M059J (cell line): ENCODE measurements at places on chromosomes 1 and 21. TPM values are rescaled to one million over a fixed set of nuclear protein-coding genes. Genes with fewer than 3 reads are reported as not detected.
A peak's percentile ranks its signal among the peaks of the same experiment; 100 is the strongest.

GRCh38 chr1:3186526-3186921 is 117.5 kb downstream of the PRDM16 start:
- DNase-seq = peak; percentile 24

The PTPN7 gene
- total RNA-seq = not detected in 2 replicates

- DNase-seq = no peak
Measured at GRCh38 chr1:58844176-58844575, 60.3 kb upstream of the JUN start.

The MMEL1 gene
- not detected in 2 replicates for total RNA-seq

DNA sequence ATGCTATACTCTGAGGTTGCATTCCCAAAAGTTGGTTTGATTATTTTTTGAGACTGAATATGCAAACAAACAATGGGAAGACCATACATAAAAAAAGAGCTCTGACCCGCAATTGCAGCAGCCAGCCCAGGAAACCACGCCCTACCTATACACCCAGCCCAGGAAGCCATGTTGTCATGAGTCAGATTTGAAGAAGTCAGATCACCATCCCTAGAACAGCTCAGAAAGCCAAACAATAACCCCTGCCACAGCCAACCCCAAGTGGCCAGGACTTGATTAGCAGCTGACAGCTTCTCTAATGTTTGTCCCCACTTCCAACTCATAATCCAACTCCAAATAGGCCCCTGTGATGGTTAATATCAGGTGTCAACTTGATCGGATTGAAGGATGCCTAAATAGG is 621.9 kb downstream of the NPHP4 start:
- DNase-seq = peak; percentile 21

DNA sequence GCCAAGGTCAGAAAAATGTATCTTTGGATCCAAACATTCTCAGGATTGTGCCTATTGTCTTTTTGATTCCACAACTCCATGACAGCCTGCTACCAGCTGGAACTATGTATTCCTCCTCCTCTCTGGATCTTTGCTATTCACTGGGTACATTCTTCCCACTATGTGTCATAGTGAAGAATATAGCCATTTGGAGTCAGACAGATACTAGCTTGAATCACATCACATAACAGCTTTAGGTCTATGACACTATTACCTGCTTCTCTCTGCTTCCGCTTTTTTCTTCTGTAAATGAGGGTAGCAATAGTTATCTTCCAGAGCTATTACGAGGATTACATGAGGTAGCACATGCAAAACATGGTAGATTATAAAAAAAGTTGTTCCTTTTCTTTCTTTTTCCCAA is 5.4 kb upstream of the EXO1 start:
- peak; percentile 51 for DNase-seq

The PROK1 gene
- total RNA-seq = 1.6 and 1.9 TPM in 2 replicates

- DNase-seq = peak; percentile 98
Measured at GRCh38 chr1:94068999-94069918, 51.7 kb downstream of the ABCA4 start.

The ANGPTL1 gene
- total RNA-seq = 1.2 TPM in 1 of 2 replicates, not detected in the other

GRCh38 chr1:26401891-26402290 is 8.7 kb upstream of the LIN28A start:
- DNase-seq = no peak

DNA sequence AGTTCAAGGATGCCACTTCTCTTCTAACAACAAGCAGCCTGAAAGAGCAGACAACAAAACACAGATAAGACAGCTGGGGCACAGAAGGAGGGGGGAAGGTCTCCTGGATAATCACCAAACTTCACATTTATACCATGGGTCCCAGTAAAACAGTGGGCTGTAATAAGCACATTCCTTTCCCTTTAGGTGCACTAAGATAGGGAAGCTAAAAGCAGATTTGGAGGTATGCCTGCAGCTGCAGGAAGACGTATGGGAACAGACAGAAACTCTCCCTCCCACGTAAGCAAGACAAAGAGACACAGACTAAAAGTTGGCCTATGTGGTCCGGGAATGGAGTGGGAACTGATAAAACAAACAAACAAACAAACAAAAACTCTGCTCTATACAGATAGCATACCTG is 612.1 kb downstream of the MRPL39 start:
- DNase-seq = peak; percentile 13

The EVA1C gene
- total RNA-seq = 8.1 and 10.4 TPM in 2 replicates

GRCh38 chr1:116311193-116311592 is 61.9 kb upstream of the ATP1A1 start:
- DNase-seq = no peak

DNA sequence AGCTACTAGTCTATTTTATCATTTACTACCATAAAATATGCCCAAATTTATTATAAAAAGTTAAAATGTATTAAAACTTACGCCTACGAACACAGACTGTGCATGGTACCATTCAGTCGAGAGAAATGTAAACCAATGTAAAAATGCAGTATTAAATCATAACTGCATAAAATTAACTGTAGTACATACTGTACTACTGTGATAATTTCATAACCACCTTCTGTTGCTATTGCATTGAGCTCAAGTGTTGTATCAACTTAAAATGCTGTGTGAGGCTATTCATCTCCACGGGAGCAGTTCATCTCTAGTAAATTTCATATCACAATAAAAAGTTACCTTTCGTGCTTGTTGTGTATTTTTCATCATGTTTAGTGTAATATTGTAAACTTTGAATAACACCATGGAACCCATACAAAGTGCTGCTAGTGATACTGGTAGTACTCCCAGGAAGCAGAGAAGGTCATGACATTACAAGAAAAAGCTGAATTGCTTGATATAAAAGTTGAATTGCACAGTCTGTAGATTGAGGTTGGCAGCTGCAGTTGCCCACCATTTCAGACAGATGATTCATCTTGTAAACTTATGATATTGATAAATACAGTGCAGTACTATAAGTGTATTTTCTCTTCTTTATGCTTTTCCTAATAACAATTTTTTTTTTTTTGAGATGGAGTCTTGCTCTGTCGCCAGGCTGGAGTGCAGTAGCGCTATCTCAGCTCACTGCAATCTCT is 19.0 kb upstream of the CENPF start:
- peak; percentile 22 for DNase-seq

GRCh38 chr1:100875228-100875627 is 19.4 kb downstream of the EXTL2 start:
- no peak for DNase-seq

GRCh38 chr21:36695671-36696389 is 3.1 kb upstream of the SIM2 start:
- DNase-seq = no peak

GRCh38 chr1:225941187-225941941 is at the start of gene LEFTY2:
Gene LEFTY2 (minus strand): TSS chr1:225941220. CDS start chr1:225941140, 80 bp downstream.
- no peak for DNase-seq

- no peak for DNase-seq
Measured at GRCh38 chr1:240068961-240069360, 22.7 kb upstream of the FMN2 start.

The NEGR1 gene
- total RNA-seq = 1.1 and 1.3 TPM in 2 replicates

The GUCA2A gene
- total RNA-seq = not detected in 2 replicates

GRCh38 chr1:243447347-243447746 is 191.5 kb downstream of the SDCCAG8 start:
- DNase-seq = no peak

DNA sequence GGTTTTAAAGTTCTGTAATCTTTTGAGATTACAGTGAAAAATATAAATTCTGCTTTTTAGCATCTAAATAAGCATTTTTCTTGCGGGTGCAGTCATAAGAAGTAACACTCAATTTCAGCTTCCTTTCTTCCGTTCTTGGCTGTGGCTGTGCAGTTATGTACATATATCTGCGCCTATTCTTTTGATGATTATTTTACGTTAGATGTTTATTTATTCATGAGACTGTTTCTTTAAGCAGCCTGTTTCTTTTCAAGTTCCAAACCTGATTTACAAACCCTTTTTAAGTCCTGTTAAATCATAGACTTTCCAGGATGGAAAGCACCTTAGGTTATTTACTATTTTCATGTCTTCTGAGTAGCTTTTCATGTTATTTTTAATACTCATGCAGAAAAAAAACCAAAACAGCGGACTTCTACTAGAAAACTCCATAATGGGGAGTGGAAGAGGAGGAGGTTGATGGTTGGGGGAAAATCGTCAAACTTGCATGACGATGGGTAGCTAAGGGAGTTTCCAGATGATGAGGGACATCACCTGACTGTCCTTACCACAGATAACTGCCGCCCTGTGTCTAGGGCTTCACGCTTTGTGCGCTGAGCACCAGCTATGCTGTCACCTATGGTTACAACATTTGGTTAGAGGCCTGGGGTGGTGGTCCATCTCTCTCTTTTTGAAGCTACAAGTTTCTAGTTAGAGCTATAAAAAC is 2.6 kb downstream of the PRDM2 start:
- no peak for DNase-seq

GRCh38 chr1:151327903-151328674 is 873 bp upstream of the PI4KB start:
- no peak for DNase-seq

- no peak for DNase-seq
Measured at GRCh38 chr1:172944931-172945330, 105.8 kb downstream of the TNFSF18 start.

- no peak for DNase-seq
Measured at GRCh38 chr1:165542015-165542631, 1.7 kb upstream of the LRRC52 start.

- no peak for DNase-seq
Measured at GRCh38 chr1:22540337-22540736, 23.0 kb upstream of the EPHA8 start.

- DNase-seq = no peak
Measured at GRCh38 chr1:228147768-228148167, 2.0 kb upstream of the GJC2 start.

The INSRR gene
- not detected in 2 replicates for total RNA-seq

The BECN2 gene
- total RNA-seq = not detected in 2 replicates

- DNase-seq = no peak
Measured at GRCh38 chr1:31897526-31898100, 40.6 kb downstream of the PTP4A2 start.

The ZNF593OS gene
- total RNA-seq = not detected in 2 replicates

- no peak for DNase-seq
Measured at GRCh38 chr1:169869426-169869825, 24.3 kb downstream of the SCYL3 start.

- DNase-seq = no peak
Measured at GRCh38 chr1:166705376-166706289, 133.6 kb upstream of the POGK start.

The GOLT1A gene
- 0.84 and 2.2 TPM in 2 replicates for total RNA-seq

GRCh38 chr1:65002156-65002507 is 35.8 kb upstream of the JAK1 start:
- no peak for DNase-seq

- DNase-seq = no peak
Measured at GRCh38 chr1:226404063-226404903, 3.6 kb downstream of the PARP1 start.
